ENCODE measurements at places on chromosomes 7 and 10.

- no peak for DNase-seq
Measured at GRCh38 chr7:96962221-96962885, 43.0 kb upstream of the DLX6 start.

- no peak for DNase-seq
Measured at GRCh38 chr7:123811056-123811455, 33.9 kb upstream of the HYAL4 start.

DNA sequence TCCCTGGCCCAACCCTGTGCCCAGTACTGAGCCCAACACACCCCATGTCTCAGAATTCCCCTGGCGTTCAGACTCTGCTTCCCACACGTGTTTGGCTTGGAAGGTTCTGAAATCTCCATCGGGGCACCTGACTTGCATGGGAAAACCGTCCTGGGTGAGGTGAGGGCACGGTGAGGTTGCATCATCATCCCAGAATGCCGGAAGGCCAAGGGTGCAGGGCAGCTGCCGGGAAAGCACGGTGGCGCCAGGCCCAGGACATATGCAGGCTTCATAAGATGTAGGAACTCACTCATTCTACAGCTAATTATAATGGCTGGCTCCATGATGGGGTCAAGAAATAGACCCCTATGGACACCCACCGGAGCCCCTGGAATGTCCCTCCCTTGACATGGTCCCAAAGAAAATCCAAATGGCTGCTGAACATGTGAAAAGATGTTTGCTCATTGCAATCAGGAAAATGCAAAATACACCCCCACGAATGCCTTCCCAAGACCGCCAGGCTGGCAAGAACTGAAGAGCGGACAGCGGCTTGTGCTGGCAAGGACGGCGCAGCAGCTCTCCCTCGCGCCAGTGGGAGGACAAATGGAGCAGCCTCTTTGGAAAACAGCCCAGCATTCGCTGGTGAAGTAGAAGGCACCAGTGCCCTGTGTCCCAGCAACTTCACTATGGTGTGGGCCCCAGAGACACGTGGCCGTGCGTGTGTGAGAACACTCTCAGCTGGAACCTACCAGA, 2.3 kb downstream of the KNDC1 start:
- DNase-seq, result no peak

GRCh38 chr7:25653384-25653783, 425.1 kb upstream of the NPVF start:
- no peak for DNase-seq

- peak; percentile 15 for DNase-seq
Measured at GRCh38 chr10:17138460-17139042, 8.9 kb upstream of the CUBN start.

DNA sequence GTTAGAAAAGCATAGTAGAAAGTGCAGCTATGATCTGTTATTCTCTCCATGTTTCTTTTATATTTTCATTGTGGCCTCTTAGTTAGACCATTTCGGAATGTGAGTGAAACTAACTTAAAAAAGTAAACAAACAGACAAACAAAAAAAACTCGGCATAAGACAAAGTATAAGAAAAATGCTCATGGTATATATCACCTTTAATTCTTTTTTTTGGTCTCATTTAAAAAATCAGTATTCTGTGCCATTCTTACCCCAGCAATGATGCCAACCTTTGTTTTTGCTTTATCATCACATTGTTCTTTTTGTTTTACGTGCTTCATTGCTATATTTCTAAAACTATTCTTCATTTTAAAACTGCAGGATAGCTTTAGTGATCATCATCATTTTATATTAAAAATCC, 2.8 kb upstream of the TMEM229A start:
- DNase-seq, result no peak

- DNase-seq, result no peak
Measured at GRCh38 chr10:35794703-35795102, 152.6 kb upstream of the FZD8 start.

DNA sequence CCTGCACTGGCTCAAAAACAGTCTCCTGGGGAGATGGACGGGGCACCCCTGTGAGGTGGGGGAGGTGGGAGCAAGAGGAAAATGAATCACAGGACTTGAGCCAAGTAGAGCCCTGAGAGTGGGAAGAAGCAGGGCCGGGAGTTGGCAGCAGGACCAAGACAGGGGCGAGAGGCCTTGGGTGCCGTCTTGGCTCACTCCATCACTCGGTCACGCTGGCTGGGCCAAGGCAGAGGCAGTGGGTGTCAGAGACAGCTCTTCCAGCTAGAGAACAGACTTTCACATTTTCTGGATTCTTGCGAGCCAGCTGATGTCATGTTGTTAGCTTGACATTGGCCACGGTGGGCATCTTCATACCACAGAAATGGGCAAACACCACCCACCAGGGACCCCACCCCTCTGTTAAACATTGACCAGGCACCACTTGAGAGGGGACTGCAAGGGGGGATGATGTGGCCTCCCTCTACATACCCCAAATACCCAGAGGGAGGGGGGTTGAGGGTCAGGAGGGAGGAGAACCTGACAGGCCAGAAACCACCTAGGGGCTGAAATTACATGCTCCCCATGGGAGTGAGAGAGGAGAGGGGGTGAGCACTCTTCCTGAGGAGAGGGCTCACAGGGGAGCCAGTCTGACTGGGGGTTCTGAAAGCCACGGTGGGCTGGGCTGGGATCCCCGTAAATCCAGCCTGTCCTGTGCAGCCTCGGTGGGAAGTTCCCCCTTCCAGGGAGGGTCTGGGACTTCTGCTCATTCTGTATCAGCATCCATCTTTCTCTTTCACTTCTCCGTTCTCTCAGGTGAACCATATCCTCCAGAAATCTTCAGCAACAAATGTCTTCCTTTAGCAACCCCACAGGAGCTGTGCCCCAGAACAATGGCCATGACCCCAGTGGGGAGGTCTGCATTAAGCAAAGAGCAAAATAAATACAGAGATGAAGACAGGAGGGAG, 19.6 kb downstream of the CAMK2B start:
- no peak for DNase-seq

- DNase-seq, result no peak
Measured at GRCh38 chr10:102421757-102422512, 1.3 kb downstream of the FBXL15 start.

DNA sequence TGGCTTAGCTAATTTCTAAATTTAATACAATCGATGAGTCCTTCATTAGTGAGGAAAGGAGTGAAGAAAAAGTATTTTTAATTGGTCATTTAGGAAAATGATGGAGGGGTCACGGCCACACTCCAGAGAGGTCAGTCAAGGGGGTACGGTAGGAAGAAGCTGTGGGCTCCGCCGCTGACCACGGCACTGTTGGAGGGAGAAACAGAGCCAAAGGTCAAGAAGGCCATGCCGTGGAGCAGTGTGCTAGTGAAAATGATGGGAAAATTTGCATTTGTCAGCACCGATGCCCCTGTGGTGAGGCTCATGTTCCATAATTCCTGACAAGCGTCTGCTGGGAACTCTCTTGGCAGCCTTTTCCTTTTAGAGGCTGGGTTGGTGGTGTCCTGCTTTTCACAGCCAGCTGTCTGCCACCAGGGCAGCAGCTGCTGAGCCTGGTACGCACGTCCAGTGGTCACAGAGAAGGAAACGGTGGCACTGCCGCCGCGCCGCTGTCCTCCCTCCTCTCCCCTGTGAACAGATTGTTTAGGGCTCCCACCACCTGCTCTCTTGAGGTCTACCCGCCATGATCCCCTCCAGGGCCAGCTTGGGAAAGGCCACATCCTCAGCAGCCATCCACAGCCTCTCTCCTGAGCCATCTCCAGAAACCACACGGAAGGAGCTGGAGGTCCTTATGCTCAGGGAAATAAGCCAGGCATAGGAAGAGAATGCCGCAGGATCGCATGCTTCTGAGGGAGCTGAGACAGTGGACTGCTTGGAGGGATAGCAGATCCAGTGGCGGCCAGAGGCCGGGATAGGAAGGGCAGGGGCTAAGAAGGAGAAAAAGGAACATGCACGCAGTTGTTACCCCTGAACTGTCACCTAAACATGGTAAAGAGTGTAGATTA, 263.7 kb upstream of the PPP2R2D start:
- DNase-seq, result no peak

DNA sequence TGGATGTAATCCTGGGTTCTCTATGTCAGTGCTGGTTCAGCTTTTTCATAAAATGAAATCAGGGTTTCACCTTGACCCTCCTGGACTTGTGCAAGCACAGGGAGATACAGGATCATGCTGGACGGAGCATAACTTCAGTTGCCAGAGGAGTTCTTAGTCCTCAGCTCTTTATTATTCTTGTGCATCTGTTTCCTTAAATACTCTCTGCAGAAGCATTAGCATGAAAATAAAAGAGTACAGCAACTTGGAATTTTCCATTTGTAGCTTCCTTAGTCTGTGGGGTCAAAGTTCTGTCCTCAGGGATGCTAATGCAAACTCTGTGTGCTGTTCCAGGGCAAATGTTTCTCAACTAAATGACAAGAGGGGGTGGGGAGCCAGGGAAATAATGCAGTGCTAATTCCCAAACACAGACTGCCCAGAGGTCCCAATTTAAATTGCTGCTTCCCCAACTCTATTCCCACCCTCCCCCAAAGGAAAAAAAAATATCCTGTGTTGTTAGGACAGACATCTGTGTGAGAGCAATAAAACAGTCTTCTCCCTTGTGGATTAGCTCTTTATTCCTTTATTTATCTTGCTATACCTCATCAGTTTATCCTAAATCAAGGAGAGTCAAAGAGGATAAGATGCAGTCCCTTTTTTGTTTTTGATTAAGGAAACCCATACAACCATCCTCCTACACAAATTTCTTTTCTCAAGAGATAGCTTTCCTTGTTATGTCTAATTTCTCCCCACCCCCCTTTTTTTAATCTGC, 905.0 kb downstream of the LRMDA start:
- no peak for DNase-seq

DNA sequence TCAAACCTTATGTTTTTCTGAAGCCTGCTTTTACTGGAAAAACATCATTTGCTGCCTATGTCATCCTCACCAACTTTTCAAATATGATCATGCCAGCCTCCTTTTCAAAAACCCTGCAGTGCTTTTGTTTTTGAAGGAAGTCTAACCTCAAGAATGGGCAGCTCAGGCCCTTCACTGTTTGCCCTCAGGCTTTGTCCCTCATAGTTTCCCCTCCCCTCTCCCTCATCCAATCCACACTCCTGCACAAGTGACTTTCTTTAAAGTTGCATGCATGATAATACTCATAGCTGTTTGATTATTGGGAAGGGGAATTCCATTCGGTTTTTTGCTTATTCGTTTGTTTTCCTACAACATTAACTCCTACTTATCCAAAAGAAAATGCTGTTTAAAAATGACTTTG, 219.4 kb downstream of the SEMA3E start:
- DNase-seq, result no peak

DNA sequence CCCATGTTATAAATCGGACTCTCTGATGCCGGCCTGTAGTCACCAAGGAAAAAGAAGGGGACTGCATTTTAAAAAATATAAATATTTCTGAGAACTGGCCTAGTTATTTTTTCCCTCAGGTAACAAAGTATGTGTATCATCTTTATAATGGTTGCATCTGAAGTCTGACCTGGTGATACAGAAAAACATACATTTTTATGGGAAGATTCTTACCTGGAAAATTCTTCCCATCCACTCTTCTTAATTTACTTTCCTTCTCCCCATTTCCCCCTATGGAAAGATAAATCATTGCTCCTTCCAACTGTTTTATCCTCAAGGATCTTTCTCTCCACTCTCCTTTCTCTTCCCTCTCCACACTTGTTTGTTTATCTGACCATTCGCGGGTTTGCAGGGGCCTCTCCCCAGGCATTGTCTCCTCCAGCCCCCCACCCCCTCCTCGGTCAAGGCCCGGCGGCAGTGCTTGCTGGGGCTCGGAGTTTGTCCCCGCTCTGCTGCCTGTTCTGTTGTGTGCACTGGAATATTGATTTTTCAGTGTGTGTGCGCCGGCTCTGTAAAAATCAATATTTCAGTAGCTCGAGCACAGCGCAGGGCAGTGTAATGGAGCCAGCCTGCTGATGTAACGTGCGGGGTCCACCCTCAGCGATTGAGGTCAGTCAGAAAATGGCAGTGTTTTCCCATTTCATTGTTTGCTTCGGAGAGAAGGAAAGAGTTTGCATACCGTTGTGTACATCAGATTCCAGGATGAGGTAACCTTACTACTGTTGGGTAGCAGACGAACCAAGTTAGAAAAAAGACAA, 199.5 kb upstream of the NFE2L3 start:
- peak; percentile 79 for DNase-seq

DNA sequence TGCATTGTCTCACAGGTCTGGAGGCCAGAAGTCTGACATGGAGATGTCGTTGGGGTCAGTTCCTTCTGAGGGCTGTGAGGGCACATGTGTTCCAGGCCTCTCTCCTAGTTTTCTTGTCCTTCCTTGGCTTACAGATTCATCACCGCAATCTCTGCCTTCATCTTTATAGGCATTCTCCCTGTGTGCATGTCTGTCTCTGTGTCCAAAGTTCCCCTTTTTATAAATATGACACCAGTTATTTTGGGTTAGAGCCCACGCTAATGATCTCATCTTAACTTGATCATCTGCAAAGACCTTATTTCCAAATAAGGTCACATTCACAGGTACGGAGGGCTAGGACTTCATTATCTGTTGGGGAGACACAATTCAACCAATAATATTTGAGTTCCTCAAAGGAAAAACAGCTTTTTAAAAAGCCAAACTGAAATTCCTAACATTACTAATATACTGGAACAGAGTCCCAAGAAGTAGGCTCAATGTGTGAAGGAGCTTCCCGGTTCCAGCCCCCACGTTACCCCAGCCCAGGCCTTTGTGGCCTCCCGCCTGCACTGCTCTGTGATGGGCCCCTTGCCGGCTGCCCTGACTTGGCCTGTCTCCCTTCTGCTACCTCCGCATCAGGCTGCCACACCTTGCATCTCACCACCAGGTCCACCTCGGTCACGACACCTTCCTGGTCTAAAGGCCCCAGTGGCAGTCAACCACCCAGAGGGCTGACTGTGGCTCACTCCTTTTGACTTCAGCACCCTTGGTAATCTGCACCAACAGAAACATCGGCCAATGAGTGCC, 142.7 kb downstream of the KCNMA1 start:
- DNase-seq, result no peak

- DNase-seq, result peak; percentile 8
Measured at GRCh38 chr7:127927348-127927696, 103.9 kb downstream of the LRRC4 start.

DNA sequence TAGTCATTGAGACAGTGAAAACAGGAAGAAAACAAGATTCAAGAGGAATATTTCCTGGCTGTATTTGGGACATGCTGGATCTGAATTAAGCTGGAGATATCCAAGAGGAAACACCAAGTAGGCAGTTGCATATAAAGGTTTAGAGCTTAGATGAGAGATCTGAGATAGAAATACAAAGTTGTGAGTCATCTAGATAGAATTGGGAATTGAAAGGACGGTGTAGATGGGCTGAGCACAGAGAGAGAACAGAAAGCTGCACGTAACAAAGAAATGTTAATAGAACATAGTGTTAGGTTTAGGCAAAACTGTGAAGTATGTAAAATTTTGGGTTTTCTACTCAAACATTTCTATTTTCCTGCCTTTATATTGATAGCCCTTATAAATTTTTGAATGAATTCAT, 218.5 kb upstream of the TMEM196 start:
- DNase-seq, result no peak

DNA sequence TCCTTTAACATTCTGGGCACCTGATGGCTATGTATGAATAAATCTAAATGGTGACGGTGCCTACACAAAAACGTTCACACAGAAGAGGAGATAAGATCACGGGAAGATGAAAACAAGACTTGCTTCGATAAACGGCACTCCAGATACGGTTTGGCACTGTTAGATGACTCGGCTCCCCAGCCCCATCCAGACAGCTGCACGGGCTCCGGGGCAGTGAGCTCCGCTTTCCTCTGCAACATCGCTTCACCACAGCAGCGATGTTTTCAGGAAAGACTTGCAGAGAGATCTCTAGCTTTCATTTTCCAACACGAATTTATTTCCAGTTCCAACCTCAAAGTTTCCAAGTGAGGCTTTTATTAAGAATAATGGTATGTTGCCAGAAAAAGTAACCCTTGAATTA, 132.1 kb downstream of the KLF6 start:
- DNase-seq, result no peak

- DNase-seq, result no peak
Measured at GRCh38 chr7:8582728-8583127, 149.3 kb downstream of the NXPH1 start.

Data from NCI-H1105 treated with DMSO at 0.1 percent for 48 hours (cell line).